ENCODE measurements at places on chromosomes 4 and X.

- DNase-seq, result no peak
Measured at GRCh38 chr4:154078504-154079350, 289.8 kb upstream of the SFRP2 start.

- DNase-seq, result no peak
Measured at GRCh38 chr4:17664755-17665154, 50.3 kb downstream of the MED28 start.

- DNase-seq, result no peak
Measured at GRCh38 chrX:10165580-10166247, 8.9 kb downstream of the CLCN4 start.

- DNase-seq, result no peak
Measured at GRCh38 chr4:122861172-122861943, 34.7 kb downstream of the FGF2 start.
